ENCODE measurements at places on chromosomes 3 and 15.
A peak's percentile ranks its signal among the peaks of the same experiment; 100 is the strongest.

DNA sequence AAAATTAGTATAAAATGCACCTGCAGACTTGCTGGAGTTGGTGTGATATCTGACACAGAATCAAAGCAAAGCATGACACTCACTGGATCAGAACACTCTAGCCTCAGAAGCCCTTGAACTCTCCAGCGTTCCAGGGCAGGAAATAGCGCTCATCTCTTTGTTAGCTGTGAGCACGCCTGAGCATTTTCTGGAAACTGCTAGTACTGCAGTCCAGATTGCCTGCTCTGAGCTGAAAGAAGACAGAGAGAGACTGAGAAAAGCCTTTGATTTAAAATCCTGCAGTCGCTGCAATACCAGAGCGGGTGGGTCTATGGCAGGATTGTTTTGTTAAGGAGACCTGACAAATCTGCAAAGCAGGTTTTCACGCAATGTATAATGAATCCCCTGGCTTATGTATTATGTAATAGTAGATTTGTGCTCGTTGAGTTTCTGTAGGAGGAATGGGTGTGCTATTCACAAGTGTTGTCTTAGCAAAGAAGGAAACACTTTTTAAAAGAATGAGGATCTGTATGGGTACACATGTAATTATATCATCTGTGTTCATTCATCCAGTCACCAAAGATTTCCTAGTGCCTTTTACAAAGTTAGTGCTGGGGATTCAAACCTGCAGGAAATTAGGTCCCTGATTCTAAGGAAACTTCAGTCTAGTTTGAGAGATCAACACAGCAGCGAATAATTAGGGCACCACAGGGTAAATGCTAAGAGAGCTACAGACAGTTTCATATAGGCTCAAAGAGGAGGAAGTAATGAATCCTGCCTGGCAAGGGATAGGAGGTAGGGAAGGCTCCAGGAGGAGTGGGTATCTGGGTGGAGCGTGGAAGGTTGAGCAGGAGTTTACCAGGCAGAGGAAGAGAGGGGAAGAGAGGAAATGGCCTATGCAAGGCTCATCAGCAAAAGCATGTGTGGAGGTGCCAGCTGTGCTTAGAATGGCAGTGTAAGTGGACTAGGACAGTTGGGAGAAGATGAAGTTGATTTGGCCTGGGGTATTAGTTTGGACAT, 26.1 kb upstream of the MGLL start:
- no peak for DNase-seq

- DNase-seq: peak; percentile 72
These were observed 82.6 kb upstream of the GCNT3 start for GRCh38 chr15:59528961-59529402.

DNA sequence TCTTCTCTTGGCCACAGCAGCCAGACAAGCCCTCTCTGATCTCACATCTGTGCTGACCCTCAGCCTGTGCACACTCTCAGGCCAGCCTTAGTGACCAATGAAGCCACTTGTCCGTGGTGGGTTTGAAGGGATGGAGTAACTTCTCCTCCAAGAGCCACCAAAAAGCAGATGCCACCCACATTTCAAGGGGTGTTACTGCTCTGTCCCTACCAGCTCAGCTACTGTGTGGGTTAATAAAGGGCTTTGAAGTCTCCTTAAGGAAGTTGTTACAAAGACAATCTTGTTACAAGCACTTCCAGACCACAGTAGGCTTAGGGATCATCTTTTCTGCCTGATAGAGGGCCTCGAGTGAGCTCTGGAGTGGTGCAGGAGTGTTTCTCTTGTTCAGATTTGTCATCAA, 3.3 kb upstream of the CA12 start:
- no peak for DNase-seq

- DNase-seq: no peak
These were observed 39.3 kb downstream of the PLD1 start for GRCh38 chr3:171770689-171771620.

GRCh38 chr3:152818027-152818426, 16.9 kb upstream of the P2RY1 start:
- no peak for DNase-seq

- no peak for DNase-seq
These were observed 10.5 kb downstream of the ABI3BP start for GRCh38 chr3:100982710-100983109.

DNA sequence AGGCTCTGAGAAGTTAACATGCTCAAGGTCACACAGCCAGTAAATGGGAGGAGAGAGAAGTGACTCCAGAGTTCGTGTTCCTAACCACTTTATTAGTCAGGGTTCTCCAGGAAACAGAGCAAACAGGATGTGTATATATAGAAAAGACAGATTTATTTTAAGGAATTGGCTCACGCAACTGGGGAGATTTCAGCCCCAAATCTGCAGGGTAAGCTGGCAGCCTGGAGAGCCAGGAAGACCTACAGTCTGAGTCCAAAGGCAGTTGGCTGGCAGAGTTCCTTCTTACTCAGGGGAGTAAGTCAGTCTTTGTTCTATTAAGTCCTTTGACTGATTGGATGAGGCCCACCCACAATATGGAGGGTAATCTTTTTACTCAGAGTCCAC, 118.2 kb upstream of the PROK2 start:
- no peak for DNase-seq

- no peak for DNase-seq
These were observed 493.9 kb downstream of the ZIC1 start for GRCh38 chr3:147903026-147903425.

- no peak for DNase-seq
These were observed 61.5 kb upstream of the GALNT15 start for GRCh38 chr3:16112910-16113504.

DNA sequence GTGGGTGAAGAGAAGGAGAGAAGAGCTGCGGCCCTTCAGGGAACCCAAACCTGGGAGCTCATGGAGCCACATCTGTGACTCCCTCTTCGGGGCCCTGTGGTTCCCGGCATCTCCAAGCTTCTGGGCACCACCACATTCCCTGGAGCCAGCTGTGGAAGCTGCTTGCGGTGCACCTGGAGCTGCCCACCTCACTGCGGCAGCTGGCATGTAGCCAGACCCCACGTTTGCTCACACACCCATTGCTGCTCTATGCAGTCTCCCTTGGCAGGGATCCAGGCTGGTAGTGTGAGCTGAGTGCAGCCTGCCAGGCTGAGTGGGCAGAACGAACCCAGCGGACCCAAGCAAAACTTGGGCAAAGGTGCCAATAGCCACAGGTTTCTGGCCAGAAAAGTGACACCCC, 16.8 kb upstream of the PLA2G4E start:
- no peak for DNase-seq

DNA sequence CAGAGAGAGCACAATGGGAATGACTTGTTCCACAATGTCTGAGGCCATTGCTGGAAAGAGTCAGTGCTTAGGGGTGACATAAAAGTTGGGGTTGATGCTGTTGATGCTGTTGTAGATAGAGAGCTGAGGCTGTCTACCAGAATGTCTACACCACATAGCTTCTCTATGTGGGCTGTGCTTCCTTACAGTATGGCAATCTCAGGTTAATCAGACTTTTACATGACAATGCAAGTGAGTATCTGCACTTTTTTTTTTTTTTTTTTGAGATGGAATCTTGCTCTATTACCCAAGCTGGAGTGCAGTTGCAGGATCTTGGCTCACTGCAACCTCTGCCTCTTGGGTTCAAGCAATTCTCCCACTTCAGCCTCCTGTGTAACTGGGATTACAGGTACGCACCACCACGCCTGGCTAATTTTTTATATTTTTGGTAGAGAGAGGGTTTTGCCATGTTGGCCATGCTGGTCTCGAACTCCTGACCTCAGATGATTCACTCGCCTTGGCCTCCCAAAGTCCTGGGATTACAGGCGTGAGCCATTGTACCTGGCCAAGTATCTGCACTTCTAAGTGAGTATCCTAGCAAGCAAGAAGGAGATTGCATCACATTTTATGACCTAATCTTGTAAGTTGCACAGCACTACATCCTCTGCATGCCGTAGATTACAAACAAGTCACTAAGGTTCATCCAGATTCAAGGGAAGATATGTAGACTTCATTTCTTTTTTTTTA, 28.7 kb downstream of the DLEC1 start:
- no peak for DNase-seq

GRCh38 chr3:55519019-55519418, 31.9 kb upstream of the WNT5A start:
- no peak for DNase-seq

- DNase-seq: no peak
These were observed 86.3 kb upstream of the PRICKLE2 start for GRCh38 chr3:64311424-64312061.

- no peak for DNase-seq
These were observed 30.1 kb upstream of the HCN4 start for GRCh38 chr15:73398861-73399260.

GRCh38 chr3:27910456-27910855, 188.3 kb upstream of the EOMES start:
- DNase-seq: no peak

DNA sequence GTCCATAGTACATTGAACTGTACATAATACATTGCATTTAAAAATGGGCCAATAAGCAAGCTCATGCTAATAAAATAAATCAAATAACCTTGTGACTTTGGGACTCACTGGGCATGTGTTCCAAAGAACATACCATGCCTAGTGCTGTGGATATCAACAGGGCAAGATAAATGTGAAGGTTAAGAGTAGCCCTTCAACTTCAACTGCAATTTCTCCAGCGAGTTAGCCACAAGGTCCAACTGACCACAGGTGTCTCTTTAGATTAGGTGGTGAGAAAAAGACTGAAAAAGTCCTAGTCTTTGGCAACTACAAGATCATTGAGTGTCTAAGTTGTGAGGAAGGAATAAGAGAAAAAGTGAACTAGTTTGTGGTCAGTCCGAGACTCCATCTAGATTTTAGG, 78.3 kb upstream of the ATP11B start:
- no peak for DNase-seq

DNA sequence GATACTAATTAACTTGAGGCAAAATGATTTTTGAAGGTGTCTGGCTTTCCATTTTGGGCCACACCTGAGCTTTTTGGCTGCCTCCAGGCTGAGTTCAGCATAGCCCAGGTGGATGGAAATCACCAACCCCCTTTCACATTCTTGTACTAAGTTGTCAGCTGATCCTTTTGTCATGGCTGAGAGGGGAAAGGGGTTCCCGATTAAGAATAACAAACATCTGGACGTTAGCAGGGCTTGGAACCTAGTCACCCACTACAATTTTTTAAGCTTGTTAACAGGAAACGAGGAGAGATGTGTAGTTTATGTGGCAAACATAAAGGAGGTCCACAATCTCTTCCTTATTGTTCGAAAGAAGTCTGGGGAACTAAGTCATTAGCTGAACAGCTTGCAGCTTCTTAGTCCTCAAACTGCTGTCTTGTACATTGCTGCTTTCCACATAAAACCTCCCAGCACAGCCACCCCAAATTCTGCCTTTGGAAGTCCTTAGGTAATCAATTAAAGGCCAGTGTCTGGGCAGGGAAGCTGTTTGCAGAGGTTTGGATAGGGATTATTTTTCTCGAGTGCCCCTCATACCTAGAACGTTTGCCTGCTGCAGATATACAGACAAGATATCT, 5.0 kb downstream of the NR2F2 start:
- no peak for DNase-seq

GRCh38 chr3:7565574-7565973, 704.7 kb downstream of the GRM7 start:
- no peak for DNase-seq

DNA sequence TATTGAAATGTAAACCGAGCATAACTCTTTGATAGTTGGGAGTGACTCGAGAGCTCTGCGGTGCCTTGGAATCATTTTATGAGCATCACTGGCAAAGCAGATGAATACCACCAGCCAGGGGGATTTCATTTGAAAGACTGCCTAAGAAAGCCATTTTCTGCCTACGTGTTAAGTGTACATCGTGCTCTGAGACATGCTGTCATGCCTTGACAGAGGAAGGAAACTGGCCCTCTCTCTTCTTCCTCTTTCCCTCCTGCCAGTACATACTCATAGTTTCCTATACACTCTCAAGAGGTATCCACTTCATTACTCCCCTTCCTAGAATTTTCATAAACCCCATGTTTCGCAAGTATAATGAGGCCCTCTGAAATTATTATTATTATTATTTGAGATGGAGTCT, 8.8 kb downstream of the BCL2A1 start:
- DNase-seq: no peak

- DNase-seq: no peak
These were observed 8.3 kb downstream of the SLC9A9 start for GRCh38 chr3:143839980-143840379.

DNA sequence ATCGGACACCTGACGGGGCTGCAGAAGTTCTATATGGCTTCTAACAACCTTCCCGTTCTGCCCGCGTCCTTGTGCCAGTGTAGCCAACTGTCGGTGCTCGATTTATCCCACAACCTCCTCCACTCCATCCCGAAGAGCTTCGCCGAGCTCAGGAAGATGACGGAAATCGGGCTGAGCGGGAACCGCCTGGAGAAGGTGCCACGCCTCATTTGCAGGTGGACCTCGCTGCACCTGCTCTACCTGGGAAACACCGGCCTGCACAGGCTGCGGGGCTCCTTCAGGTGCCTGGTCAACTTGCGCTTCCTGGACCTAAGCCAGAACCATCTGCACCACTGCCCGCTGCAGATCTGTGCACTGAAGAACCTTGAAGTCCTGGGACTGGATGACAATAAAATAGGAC, 9.8 kb upstream of the LRRC34 start:
- no peak for DNase-seq

DNA sequence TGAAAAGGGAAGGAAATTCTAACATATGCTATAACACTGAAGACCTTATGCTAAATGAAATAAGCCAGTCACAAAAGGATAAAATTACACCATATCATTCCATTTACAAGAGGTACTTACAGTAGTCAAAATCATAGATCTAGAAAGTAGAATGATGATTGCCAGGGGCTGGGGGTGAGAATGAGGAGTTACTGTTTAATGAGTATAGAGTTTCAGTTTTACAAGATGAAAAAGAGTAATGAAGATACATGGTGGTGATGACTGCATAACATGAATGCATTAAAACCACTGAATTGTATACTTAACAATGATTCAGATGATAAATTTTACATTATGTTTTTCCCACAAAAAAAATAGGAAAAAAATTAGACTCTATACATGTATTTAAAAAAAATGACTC, 152.6 kb downstream of the SCAPER start:
- DNase-seq: no peak

DNA sequence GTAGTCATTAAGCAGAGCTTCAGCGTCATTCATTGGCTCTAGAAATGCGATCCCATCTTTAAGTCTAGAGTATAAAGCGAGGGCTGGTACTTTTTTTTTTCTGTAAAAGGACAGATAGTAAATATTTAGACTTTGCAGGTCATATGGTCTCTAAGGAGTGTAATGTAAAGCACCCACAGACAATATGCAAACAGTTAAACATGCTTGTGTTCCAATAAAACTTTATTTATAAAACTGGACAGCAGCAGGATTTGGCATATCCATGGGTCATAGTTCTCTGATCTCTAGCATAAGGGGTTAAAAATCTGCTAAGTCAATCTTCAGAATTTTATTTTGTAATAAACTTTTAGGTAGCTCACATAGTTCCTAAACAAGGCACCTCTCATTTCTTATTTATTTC, 226.8 kb upstream of the TBC1D5 start:
- no peak for DNase-seq

GRCh38 chr3:121152573-121152972, 244.6 kb downstream of the STXBP5L start:
- DNase-seq: no peak

- DNase-seq: no peak
These were observed 23.7 kb downstream of the CRYGS start for GRCh38 chr3:186520431-186520830.

Data from DND-41 (cell line).